ENCODE measurements at places on chromosomes 3 and 15.

DNA sequence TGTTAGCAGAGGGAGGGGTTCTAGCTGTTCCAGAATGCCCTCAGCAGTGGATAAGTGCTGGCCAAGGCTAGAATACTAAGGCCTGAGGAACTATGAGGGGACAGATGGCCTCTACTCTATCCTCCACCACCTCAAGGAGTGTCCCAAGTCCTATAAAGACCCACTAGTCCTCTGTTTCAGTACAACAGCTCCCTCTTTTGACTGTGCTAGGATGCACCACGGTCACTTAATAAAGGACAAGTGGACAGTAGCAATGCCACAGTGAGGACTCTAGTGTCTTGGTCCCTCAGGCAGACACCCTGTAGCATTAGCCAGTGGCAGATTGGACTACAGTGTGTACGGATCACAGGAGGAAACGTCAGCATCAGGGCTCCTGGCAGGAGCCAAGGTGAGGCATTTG lies 171.8 kb upstream of the PROK2 start:
- no peaks in the 10 kb centered on the region for H3K27me3 ChIP-seq
- no peak overlapping the region for H3K4me3 ChIP-seq
- no peak overlapping the region for H3K27ac ChIP-seq
- 0 out of 2 replicates have a peak, but pooled peaks cover 5% of the 10 kb centered on the region for H3K4me1 ChIP-seq
- DNase-seq, result no peak

DNA sequence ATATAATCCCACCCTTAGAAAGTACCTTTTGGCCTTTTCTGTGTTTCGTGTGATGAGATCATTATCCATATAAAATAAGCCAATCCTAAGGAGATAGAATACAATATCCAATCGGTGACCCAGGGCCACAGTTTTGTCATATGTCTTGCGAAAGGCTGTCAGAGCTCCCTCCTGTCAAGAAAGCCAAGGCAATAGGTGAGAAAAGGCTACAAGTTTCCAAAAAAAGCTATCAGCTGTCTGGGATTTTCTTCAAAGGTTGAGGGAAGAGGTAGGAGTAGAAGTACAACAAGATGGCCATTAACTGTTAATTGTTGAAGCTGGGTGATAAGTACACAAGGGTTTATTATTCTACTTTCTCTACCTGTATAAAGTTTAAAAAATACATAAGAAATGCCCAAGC lies 4.0 kb downstream of the PSMD6 start:
- no peak for DNase-seq
- H3K4me1 ChIP-seq, result peaks cover 15% of the 10 kb centered on the region
- H3K4me3 ChIP-seq, result no peak overlapping the region
- H3K27me3 ChIP-seq, result no peaks in the 10 kb centered on the region
- peaks cover 12% of the 10 kb centered on the region for H3K36me3 ChIP-seq

GRCh38 chr3:197197334-197197733 lies 101.1 kb downstream of the DLG1 start:
- H3K4me3 ChIP-seq, result no peak overlapping the region
- no peaks in the 10 kb centered on the region for H3K36me3 ChIP-seq
- H3K27ac ChIP-seq, result no peak overlapping the region
- no peaks in the 10 kb centered on the region for H3K4me1 ChIP-seq
- no peak for DNase-seq
- no peaks in the 10 kb centered on the region for H3K27me3 ChIP-seq

GRCh38 chr15:29316422-29316821 lies 46.8 kb upstream of the NSMCE3 start:
- no peak overlapping the region for H3K4me3 ChIP-seq
- no peaks in the 10 kb centered on the region for H3K36me3 ChIP-seq
- no peaks in the 10 kb centered on the region for H3K4me1 ChIP-seq
- H3K27me3 ChIP-seq, result no peaks in the 10 kb centered on the region

GRCh38 chr3:21839592-21839991 lies 88.6 kb upstream of the ZNF385D start:
- peak; percentile 10 for DNase-seq
- no peaks in the 10 kb centered on the region for H3K27me3 ChIP-seq
- no peak overlapping the region for H3K4me3 ChIP-seq

DNA sequence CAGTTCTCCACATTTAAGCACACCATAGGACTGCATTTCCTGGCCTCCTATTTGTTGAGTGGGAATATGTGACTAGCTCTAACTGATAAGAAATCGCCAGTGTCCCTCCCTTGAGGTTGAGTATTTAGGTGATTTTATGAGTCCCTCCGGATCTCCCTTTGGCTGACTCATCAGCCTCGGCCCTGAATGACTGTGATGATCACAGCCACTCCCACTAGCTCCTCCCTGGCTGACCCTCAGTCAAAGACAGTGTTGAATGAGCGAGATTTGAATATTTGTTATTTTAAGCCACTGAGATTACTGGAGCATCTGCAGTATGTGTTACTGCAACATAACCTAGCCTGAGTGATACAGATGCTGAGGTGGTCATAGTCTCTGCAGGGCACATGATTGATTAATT lies 515.3 kb downstream of the EPHB1 start:
- no peaks in the 10 kb centered on the region for H3K27me3 ChIP-seq
- H3K36me3 ChIP-seq, result no peaks in the 10 kb centered on the region
- H3K4me1 ChIP-seq, result no peaks in the 10 kb centered on the region
- H3K4me3 ChIP-seq, result no peak overlapping the region
- H3K27ac ChIP-seq, result no peak overlapping the region

- no peak for DNase-seq
- no peak overlapping the region for H3K4me3 ChIP-seq
- H3K36me3 ChIP-seq, result no peaks in the 10 kb centered on the region
- H3K4me1 ChIP-seq, result no peaks in the 10 kb centered on the region
Measured at GRCh38 chr3:4476496-4476895, 9.4 kb upstream of the SUMF1 start.

DNA sequence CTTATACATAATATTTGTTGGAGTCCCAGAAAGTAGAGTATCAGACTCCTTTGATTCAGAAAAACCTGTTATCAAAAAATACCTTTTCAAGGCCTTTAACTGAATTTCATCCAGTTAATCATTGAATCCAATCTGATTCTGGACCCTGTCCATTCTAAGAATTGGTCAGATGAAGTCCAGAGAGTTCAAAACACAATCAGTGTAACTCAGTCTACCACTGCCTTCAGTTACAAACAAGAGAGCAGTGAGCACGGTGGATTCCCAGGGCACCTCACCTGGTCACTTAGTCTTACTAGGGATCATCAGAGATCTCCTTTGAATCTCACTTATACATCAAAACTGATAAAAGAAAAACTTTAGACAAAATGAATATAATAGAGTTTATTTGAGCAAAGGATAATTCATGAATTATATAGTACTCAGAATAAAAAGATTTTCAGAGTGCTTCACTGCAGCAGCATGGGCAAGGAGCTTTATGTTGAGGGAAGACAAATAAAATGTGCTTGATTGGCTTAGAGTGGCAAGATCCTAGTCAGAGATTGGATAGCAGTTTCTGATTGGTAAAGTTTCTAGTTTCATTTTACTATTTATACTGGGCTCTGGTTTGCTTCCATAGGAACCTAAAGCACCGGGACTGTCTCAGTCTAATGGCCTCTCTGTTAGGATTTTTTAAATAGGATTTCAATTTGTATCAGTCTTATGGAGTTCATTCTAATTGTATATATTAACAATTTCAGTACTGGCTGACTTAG lies 474.9 kb upstream of the GOLIM4 start:
- H3K4me1 ChIP-seq, result no peaks in the 10 kb centered on the region
- no peaks in the 10 kb centered on the region for H3K36me3 ChIP-seq
- no peak for DNase-seq
- no peak overlapping the region for H3K4me3 ChIP-seq
- no peaks in the 10 kb centered on the region for H3K27me3 ChIP-seq
- no peak overlapping the region for H3K27ac ChIP-seq

DNA sequence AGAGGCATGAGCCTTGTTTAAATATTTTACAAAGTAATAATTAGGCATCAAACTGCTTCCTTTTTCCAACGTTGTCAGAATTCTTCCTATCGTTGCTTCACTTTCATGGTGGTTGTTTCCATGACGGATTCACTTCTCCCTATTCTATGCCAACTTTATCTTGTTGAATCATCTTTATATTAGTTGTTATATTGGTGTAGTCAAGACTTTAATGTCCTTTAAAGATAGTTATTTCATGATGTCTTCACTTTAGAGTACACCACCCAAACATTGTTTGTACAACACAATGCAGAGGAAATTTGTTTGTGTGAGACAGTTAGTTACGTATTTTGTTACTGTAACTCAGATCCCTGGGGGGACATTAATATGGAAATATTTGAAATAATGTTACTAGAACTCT lies 61.9 kb downstream of the CRYBG3 start:
- no peaks in the 10 kb centered on the region for H3K27me3 ChIP-seq
- no peaks in the 10 kb centered on the region for H3K4me1 ChIP-seq
- H3K36me3 ChIP-seq, result no peaks in the 10 kb centered on the region
- H3K27ac ChIP-seq, result no peak overlapping the region

- H3K4me1 ChIP-seq, result no peaks in the 10 kb centered on the region
- no peaks in the 10 kb centered on the region for H3K36me3 ChIP-seq
- no peaks in the 10 kb centered on the region for H3K27me3 ChIP-seq
- H3K27ac ChIP-seq, result no peak overlapping the region
Measured at GRCh38 chr3:171965067-171965712, 74.2 kb upstream of the FNDC3B start.

DNA sequence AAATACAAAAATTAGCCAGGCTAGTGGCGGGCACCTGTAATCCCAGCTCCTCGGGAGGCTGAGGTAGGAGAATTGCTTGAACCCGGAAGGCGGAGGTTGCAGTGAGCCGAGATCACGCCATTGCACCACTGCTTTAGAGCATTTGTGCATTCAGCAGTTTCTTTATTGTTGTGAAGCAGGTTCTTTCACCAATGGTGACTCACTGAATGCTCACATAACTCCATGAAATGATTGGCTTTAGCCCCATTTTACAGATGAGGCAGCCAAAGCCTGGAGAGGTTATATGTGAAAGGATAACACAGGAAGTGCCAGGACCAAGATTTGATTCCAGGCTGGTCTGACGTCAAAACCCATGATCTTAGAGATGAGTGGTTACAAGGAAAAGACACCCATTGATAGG lies 195.2 kb downstream of the SLCO3A1 start:
- no peaks in the 10 kb centered on the region for H3K27me3 ChIP-seq
- DNase-seq, result no peak
- no peak overlapping the region for H3K27ac ChIP-seq

- H3K27ac ChIP-seq, result no peak overlapping the region
- H3K4me3 ChIP-seq, result no peak overlapping the region
- no peaks in the 10 kb centered on the region for H3K36me3 ChIP-seq
- no peaks in the 10 kb centered on the region for H3K4me1 ChIP-seq
- DNase-seq, result no peak
Measured at GRCh38 chr15:98798375-98798893, 150.1 kb downstream of the IGF1R start.

- no peak overlapping the region for H3K27ac ChIP-seq
- peak; percentile 71 for DNase-seq
- no peaks in the 10 kb centered on the region for H3K36me3 ChIP-seq
Measured at GRCh38 chr3:157447026-157447694, 10.5 kb downstream of the PTX3 start.

GRCh38 chr3:151024339-151024738 lies 51.8 kb upstream of the CLRN1 start:
- H3K4me1 ChIP-seq, result no peaks in the 10 kb centered on the region
- H3K27ac ChIP-seq, result no peak overlapping the region
- H3K36me3 ChIP-seq, result no peaks in the 10 kb centered on the region
- no peaks in the 10 kb centered on the region for H3K27me3 ChIP-seq
- no peak for DNase-seq

DNA sequence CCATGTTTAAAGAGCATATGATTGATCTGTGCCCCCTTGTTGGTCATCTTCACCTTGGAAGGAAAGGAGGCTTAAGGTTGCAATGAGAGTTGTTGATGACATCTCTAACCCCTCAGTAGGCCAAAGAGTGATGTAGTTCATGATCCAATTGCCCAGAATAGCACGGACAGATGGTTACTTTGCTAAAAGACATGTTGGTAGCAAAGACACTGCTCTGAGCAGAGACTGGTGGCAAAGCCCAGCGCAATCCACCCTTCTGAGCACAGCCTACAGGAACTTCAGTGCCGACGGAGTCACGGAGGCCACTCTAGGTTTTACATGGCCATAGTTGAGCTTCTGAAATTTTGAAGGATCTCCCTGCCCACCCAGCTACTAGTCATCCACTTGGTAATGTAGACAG lies 21.8 kb downstream of the FBXO45 start:
- H3K4me3 ChIP-seq, result no peak overlapping the region
- no peaks in the 10 kb centered on the region for H3K27me3 ChIP-seq
- DNase-seq, result no peak
- H3K4me1 ChIP-seq, result no peaks in the 10 kb centered on the region
- H3K27ac ChIP-seq, result no peak overlapping the region

DNA sequence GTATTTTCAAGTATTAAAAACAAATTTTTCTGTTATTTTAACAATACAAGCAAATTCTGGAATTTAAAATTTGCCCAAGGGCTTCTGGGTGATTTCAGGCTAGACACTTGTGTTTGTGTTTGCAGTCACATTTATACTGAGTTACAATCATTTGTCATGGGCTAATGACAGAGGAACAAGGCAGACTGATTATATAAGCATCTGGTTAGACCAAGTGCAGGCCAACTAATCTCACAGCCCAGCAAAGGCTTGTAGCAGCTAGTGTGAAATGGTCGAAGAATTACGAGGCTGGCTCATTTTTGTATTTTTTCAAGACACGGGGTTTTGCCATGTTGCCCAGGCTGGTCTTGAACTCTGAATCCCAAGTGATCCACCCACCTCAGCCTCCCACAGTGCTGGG lies 52.1 kb downstream of the CMTM8 start:
- H3K4me1 ChIP-seq, result no peaks in the 10 kb centered on the region
- no peak overlapping the region for H3K27ac ChIP-seq

- DNase-seq, result no peak
- no peak overlapping the region for H3K27ac ChIP-seq
- H3K36me3 ChIP-seq, result no peaks in the 10 kb centered on the region
Measured at GRCh38 chr15:89364741-89365450, 30.3 kb upstream of the POLG start.

DNA sequence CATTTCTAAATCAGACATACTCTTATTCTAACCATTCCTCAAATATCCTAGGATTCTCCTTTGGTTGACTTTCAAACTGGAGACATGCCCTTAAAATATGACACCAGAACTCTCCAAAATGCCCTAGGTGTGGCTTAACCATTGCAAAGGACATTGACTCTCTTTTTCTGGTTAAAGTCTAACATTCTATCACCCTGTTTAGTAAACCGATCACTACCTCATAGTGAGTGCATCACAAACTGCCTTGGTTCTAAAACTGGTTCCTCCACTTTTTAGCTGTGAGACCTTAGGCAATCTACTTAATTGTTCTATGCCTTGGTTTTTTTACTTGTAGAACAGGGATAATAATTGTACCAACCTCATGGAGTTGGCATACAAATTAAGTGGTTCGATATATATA lies 224.3 kb downstream of the CDIN1 start:
- no peak for DNase-seq
- no peaks in the 10 kb centered on the region for H3K36me3 ChIP-seq
- no peaks in the 10 kb centered on the region for H3K27me3 ChIP-seq
- no peaks in the 10 kb centered on the region for H3K4me1 ChIP-seq

DNA sequence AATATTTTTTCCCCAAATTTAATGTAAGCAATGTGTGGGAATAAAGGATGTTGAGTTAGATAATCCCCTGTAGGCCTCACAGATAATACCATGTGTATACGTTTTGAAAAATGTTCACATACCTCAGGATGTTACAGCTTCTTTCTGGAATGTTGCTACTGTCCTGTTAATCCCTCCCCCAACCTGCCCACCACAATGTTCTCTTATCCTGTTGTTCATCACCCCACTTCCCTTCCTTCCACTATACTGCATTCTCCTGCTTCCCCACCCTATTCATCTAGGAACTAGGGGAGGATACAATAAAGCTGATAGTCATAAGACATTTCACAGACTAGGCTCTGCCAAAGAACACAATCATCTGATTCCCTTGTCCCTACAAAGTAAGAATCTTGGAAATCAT lies 92.1 kb downstream of the IGF2BP2 start:
- no peak overlapping the region for H3K27ac ChIP-seq
- no peak overlapping the region for H3K4me3 ChIP-seq
- no peak for DNase-seq
- no peaks in the 10 kb centered on the region for H3K36me3 ChIP-seq
